Activated CD8-positive, alpha-beta T cell treated with anti-CD3 and anti-CD28 coated beads, Interleukin-2, amount 10 ng/mL, durations not matched to agents 7 days and 5 days (primary cell): ENCODE measurements at places on chromosomes 1 and 21. TPM values are rescaled to one million over a fixed set of nuclear protein-coding genes. Genes with fewer than 3 reads are reported as not detected.

- H3K27ac ChIP-seq, result no peak overlapping the region
- no peaks in the 10 kb centered on the region for H3K4me1 ChIP-seq
- no peaks in the 10 kb centered on the region for H3K36me3 ChIP-seq
- peaks cover 5% of the 10 kb centered on the region for H3K27me3 ChIP-seq
- no peak overlapping the region for H3K4me3 ChIP-seq
Measured at GRCh38 chr1:168987923-168988322, 118.6 kb upstream of the ATP1B1 start.

- peaks cover 19% of the 10 kb centered on the region for H3K27me3 ChIP-seq
- no peak overlapping the region for H3K27ac ChIP-seq
- no peaks in the 10 kb centered on the region for H3K36me3 ChIP-seq
- DNase-seq, result no peak
- H3K4me3 ChIP-seq, result no peak overlapping the region
Measured at GRCh38 chr1:113226148-113226547, 153.2 kb downstream of the LRIG2 start.

DNA sequence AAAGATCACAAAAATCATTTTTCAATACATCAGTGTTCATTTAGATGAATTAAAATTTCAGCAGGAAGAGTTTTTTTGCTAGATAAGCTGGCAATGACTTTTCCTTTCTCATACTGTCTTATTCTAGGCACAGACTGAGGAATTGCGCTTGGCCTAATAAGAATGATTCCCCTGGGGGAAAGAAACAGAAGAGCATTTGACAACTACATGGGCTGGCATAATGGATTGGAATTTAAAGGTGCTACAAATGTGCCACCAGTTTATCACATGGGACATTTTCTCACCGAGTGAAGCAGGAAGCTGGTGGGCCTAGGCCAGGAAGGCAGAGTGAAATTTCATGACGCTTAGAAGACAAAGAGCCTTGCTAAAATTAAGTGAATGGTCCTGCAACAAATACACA, 39.3 kb downstream of the CDKN2C start:
- peaks cover 4% of the 10 kb centered on the region for H3K36me3 ChIP-seq
- no peak overlapping the region for H3K27ac ChIP-seq
- peaks cover 4% of the 10 kb centered on the region for H3K27me3 ChIP-seq
- H3K4me1 ChIP-seq, result no peaks in the 10 kb centered on the region

DNA sequence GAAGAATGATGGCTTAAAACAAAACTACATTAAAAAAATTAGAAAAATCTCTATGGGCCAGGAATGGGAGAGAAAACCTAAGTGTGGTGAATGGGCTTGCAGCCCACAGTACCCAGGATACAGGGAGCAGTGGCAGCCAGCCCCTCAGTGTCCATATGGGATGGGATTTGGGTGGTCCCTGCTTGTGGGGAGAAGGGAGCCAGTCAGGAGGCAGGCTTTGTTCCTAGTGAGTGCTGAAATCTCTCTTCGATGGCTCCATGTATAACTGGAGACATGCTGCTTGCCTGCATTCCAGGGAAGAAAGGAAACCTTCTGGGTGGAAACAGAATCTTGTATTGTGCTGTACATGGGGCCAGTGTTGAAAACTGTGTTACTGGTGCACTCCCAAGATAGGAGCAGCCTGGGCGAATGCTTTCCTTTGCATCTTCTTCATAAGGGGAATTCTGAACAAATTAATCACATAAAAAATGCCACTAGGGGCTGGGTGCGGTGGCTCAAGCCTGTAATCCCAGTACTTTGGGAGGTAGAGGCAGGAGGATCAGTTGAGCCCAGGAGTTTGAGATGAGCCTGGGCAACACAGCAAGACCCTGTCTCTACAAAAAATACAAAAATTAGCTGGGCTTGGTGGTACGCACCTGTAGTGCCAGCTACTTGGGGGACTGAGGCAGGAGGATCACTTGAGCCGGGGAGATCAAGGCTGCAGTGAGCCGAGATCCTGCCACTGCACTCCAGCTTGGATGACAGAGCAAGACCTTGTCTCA, 36.0 kb downstream of the PTPRU start:
- no peak for DNase-seq
- H3K4me3 ChIP-seq, result no peak overlapping the region
- H3K36me3 ChIP-seq, result no peaks in the 10 kb centered on the region
- H3K27me3 ChIP-seq, result peaks cover 28% of the 10 kb centered on the region

PATJ gene
- 10.9 TPM for total RNA-seq

- peaks cover 25% of the 10 kb centered on the region for H3K4me1 ChIP-seq
- no peaks in the 10 kb centered on the region for H3K36me3 ChIP-seq
- no peak for DNase-seq
Measured at GRCh38 chr1:47565092-47565491, 127.2 kb downstream of the FOXD2 start.

PDZK1IP1 gene
- total RNA-seq, result not detected

SPEN gene
- total RNA-seq, result 66.3 TPM

DNA sequence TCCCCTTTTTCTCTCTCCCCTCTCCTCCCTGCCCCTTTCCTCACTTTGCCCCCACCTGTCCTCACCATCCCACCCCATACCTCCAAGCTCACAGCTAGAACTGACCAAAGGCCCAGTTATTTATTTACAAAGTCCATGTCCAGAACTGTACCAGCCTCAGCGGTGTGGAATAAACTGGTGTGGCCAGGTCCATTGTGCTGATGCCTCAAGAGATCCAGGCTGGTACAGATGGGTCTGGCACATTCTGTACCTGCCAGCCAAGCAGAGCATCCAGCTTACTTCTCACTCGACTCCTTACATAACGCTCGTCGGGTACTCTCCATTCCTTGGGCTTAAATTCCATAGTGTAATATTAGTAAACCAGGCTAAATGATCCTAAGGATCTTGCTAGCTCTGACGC, 11.8 kb downstream of the PDZK1IP1 start:
- peak; percentile 13 for DNase-seq
- no peak overlapping the region for H3K4me3 ChIP-seq
- H3K27me3 ChIP-seq, result peaks cover 28% of the 10 kb centered on the region
- peaks cover 8% of the 10 kb centered on the region for H3K4me1 ChIP-seq
- H3K27ac ChIP-seq, result no peak overlapping the region

GRCh38 chr1:119080586-119080985, 59.9 kb downstream of the WARS2 start:
- H3K4me3 ChIP-seq, result no peak overlapping the region
- H3K27me3 ChIP-seq, result no peaks in the 10 kb centered on the region
- DNase-seq, result no peak
- no peaks in the 10 kb centered on the region for H3K4me1 ChIP-seq
- H3K36me3 ChIP-seq, result peaks cover 5% of the 10 kb centered on the region

DNA sequence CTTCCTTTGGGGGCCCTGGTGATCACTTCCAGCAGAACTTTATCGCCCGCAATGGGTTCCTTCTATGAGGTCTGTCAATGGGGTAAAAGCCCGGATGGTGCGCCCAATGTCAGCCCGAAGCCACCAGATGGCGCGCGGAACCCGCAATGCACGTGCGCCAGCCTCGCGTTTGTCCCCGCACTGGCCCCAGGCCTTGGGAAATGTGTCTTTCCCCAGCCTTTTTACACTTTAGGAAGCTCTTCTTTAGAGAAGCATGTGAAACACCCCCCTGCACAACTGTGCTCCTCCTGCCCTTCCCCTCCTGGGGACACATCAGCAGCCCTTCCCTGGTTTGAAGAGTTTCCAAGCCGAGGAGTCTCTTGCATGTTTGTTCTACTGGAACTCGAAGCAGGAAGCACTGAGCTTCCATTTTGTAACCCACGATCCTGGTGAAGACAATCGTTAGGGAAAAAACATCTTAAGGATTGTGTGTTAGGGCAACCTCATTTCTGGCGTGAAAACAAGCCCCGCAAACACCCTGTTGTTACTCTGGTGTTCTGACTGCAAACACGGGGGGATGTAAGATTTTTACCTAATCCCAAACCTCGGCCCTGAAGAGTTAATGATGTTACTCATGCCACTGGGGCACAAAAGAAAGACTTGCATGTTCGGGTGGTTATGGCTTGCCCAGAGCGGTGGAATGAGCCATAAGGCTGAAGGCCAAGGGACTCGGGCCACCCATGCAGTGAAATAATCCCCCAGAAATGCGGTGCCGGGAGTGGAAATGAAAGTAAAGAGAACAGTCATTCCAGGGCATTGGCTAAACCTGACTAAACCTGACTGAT, 20.4 kb upstream of the TARBP1 start:
- peaks cover 2% of the 10 kb centered on the region for H3K27me3 ChIP-seq
- peaks cover 41% of the 10 kb centered on the region for H3K4me1 ChIP-seq
- H3K4me3 ChIP-seq, result no peak overlapping the region
- H3K36me3 ChIP-seq, result peaks cover 2% of the 10 kb centered on the region
- DNase-seq, result peak; percentile 88

RGS8 gene
- not detected for total RNA-seq

NBPF14 gene
- total RNA-seq, result 14.3 TPM

FDPS gene
- 270 TPM for total RNA-seq

TSPEAR gene
- not detected for total RNA-seq

GRCh38 chr1:201310986-201311355, 27.7 kb downstream of the PKP1 start:
- DNase-seq, result no peak
- H3K27ac ChIP-seq, result no peak overlapping the region
- H3K4me3 ChIP-seq, result no peak overlapping the region
- no peaks in the 10 kb centered on the region for H3K36me3 ChIP-seq
- peaks cover 13% of the 10 kb centered on the region for H3K4me1 ChIP-seq

RTCA gene
- 51.6 TPM for total RNA-seq

DNA sequence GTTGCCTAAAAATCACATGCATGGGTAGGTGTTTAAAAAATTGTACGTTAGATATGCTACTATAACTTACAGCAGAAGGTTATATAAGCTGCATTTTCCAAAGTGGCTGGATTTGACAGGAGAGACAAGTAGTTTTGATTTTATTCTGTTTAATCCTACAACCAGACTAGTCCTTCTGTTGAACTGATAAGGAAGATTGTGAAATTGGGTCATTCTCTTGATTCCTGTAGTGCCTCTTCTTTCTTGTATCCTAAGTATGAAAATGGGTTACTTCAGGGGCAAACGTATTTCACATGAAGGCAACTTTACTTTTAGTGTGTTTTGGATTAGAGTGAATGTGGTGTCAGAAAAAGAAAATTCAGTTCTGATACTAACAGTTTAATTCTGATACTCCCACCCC, 19.0 kb downstream of the CDC42 start:
- no peaks in the 10 kb centered on the region for H3K27me3 ChIP-seq
- DNase-seq, result no peak
- peaks cover 71% of the 10 kb centered on the region for H3K4me1 ChIP-seq
- H3K4me3 ChIP-seq, result no peak overlapping the region

APOBEC4 gene
- total RNA-seq, result not detected

DNA sequence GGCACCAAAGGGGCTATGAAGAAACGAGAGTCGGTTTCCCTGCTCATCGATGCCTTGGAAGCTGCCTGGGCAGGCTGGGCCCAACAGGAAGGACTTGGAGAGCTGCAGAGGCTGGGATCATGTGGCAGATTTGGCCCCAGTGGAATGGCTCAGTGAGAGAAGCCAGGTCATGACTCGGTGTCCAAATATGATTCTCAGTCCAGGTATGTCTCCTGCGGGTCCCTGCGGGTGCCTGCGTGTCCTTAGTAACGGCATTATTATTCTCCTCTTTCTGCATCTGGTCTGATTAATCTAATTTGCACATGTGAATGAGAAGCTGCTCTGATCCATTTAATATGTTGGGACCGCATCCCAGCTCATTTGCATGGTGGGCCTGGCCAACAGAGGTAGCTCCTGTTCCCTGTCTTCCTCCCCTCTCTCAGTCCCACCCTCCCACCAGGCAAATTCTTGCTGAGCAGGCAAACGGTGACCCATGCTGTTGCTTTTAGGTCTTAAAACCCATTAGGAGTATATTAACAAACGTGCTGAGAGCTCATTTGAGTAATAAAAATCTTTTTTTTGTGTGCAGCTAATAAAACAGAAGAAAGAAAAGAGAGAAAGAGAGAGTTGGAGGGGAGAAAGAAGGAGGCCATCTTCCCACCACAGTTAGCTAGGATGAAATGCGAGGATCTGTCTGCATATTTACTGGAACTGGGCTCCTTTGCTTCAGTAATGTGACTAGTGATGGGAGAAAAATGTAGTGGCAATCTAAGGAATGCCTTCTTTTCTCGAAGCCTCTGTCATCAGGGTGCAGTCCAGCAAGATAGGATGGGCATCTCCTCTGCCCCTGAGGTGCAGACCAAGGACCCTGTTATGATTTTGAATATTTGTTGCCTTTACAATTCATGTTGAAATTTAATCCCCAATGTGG, 133.5 kb downstream of the HMGB4 start:
- no peak overlapping the region for H3K4me3 ChIP-seq
- H3K27me3 ChIP-seq, result peaks cover 2% of the 10 kb centered on the region
- no peaks in the 10 kb centered on the region for H3K36me3 ChIP-seq
- no peaks in the 10 kb centered on the region for H3K4me1 ChIP-seq
- no peak for DNase-seq

- no peak overlapping the region for H3K4me3 ChIP-seq
- no peaks in the 10 kb centered on the region for H3K36me3 ChIP-seq
- peaks cover 12% of the 10 kb centered on the region for H3K4me1 ChIP-seq
Measured at GRCh38 chr1:181112071-181112929, 23.8 kb downstream of the IER5 start.

PLEKHA6 gene
- 0.26 TPM for total RNA-seq

LCE7A gene
- total RNA-seq, result not detected
